ENCODE measurements at places on chromosomes 3 and 15.

- peak; percentile 65 for DNase-seq
These were observed 152.7 kb downstream of the SUCNR1 start for GRCh38 chr3:152026033-152026556.

- no peak for DNase-seq
These were observed 31.1 kb downstream of the TPM1 start for GRCh38 chr15:63073497-63074172.

DNA sequence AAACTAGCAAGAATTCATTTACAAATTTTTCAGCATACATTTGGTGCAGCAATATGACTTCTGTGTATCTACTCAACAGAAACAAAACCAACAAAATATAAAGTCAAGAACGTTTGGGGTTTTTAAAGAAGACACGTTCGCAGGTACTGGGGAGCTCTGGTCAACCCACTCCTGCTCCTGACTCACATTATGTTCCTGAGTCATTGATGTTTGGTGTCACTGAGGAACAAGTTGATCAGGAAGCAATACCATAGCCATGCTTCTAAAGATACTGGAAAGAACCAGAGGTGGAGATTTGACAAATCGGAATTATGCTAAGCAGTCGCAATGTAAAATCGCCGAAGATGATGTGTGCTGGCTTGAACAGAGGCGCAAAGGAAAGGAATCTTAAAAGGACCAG, 22.0 kb downstream of the SLC4A7 start:
- no peak for DNase-seq

DNA sequence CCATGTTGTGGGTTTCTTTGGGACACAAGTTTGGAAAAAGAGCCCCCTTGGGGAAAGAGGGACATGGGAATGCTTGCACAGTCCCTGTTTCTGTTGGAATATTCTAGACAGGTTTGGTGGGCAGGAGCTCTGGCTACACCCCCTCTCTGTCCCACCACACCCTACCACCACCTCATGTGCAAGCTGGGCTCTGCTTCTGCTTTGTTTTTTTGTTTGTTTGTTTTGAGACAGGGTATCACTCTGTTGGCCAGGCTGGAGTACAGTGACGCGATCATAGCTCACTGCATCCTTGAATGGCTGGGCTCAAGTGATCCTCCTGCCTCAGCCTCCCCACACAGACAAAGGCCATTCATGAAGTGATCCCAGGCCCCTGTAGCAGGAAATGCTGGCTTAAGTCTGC, 56.9 kb upstream of the FGD5 start:
- no peak for DNase-seq

GRCh38 chr3:98553753-98554152, 22.0 kb downstream of the GPR15 start:
- no peak for DNase-seq

- DNase-seq = no peak
These were observed 236.9 kb downstream of the CADPS start for GRCh38 chr3:62638316-62638715.

DNA sequence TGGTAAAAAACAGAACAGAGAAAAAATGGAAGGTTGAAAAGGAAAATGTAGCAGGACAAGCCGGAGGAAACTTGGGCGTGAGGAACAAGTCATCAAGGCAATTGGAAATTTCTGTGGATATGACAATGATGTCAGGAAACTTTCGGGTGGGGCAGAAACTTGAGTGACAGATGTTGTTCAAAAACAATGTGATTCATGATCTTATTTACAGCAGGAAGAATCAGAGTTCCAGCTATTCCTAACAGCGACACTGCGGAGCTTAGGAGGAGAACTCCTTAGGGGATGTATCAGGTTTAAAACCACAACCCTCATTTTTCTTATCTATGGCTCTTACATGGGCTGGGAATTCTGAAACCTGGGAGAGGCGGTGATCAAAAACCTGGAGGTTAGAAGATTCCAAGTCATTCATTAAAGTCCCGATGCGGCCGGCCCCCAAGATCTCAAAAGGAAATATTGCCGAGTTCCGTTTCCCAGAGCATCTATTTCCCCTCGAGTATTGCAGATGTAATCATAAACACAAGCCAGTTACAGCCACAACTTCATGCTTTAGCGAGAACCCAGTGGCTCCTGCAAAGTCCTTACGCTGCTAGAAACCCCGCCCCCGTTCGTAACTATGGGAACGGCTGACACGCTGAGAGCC, 659 bp upstream of the ARRDC4 start:
- DNase-seq = peak; percentile 13

DNA sequence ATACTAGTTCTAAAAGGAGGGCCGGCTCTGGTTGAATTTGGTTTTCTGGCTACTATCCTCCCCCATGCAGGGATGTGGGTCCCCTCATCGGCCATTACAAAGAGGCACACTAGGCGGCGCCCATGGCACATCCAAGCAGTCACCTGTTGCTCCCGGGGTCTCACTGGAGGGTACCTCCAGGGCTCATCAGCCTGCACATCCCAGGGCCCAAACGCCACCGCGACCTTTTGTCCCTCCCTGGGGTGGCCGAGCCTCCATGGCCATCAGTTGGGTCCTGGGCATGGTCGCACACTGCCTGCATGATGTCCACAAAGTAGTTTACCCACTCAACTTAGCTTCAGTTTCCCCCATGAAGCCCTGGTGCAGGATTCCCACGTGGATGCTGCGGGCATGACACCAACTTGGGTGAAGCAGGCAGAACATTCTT, 28.3 kb downstream of the IDH3A start:
- peak; percentile 39 for DNase-seq

DNA sequence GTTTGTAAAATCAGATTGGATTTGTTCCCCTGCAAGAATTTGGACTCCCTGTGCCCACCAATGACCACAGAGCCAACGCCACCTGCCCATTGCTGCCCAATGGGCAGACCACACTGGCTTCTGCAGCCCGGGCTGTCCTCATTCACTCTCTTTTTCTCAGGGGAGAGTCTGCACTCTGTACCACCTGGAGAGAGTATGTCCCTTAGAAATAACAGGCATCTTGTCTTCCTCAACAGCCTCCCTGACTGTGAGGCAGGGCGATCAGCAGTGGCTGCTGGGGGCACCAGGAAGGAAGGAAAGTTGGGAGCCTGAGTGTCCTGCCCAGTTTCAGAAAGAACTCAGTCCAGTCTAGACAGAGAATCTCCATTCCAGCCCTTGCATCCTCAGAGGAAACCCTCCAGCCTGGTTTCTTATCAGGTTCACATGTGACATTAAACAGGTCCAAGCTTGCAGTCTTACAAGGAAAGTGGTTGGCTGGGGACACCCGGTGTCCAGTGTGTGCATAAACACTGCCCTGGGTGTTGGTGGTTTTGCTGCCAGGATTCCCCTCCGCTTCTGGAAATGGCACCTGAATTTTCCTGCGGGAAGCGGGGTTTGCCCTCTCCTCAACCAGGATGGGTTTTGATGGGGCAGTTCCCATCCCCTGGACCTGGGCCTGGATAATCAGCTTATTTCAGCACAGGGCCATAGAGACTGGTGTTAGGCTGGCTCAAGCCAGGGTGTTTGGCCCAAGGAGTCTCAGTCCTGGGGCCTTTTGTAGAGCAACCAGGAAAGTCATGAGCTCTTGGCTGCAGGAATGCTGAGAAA, 37.2 kb downstream of the SSUH2 start:
- peak; percentile 31 for DNase-seq
